ENCODE measurements at places on chromosomes 12 and 14. TPM values are rescaled to one million over a fixed set of nuclear protein-coding genes. Genes with fewer than 3 reads are reported as not detected.
A peak's percentile ranks its signal among the peaks of the same experiment; 100 is the strongest.

- H3K27ac ChIP-seq: no peak overlapping the region
- H3K4me3 ChIP-seq: no peak overlapping the region
- H3K27me3 ChIP-seq: no peaks in the 10 kb centered on the region
- no peaks in the 10 kb centered on the region for H3K4me1 ChIP-seq
Observed at GRCh38 chr12:29547864-29548263, 50.4 kb upstream of the OVCH1 start.

DNA sequence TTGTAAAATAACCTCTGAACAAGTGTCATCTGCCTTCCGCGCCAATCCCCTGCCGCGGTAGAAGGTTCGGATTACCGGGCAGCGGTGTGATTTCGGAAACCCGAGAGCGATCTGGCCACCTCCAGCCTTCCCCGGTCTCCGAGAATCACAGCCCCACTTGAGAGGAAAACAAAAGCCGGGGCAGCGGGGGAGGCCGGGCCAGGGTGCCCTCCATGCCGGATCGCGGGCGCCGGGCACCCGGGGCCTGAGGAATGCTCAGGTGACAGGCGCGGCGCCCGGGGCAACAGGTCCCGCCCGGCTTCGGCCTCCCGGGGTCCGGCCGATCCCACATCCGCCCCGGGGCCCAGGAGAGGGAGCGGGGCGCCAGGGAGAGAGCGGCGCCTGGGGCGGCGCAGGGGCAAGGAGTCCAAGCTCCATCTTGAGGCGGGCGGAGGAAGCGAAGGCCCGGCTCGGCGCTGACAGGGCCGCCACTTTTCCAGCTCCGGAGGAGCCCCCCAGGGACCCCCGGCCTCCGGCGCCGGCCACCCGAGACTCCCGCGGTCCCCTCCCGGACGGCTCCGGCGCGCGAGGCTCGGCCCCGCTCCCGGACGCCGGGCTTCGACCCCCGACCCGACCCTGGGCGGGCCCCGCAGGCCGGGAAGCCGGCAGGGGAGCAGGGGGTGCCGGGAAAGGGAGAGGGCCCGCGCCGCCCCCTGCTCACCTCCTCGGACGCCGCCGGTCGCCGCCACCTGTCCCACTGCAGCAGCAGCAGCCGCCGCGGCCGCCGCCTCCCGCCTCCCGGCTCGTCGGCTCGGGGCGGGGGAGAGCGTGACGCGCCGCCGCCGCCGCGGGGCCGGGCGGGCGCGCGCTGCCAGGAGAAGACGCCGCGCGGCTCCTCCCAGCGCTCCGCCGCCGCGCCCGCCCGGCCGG lies at the start of gene CLIP1:
TSS of gene CLIP1 (minus strand) at position 849 of the 909 bp plus-strand sequence. CDS start 42,217 bp downstream, outside the sequence.
- H3K4me1 ChIP-seq: peaks cover 12% of the 10 kb centered on the region
- peak within 1 kb of the TSS; percentile 92 for H3K4me3 ChIP-seq
- H3K36me3 ChIP-seq: no peaks in the 10 kb centered on the region
- peak within 1 kb of the TSS; percentile 100 for H3K27ac ChIP-seq
- DNase-seq: peak; percentile 54

PDE3A gene
- total RNA-seq: 11.5 TPM

- no peak overlapping the region for H3K4me3 ChIP-seq
- no peaks in the 10 kb centered on the region for H3K36me3 ChIP-seq
- H3K4me1 ChIP-seq: no peaks in the 10 kb centered on the region
- DNase-seq: no peak
- H3K27me3 ChIP-seq: no peaks in the 10 kb centered on the region
- H3K27ac ChIP-seq: no peak overlapping the region
Observed at GRCh38 chr12:69368171-69368570, 8.6 kb downstream of the YEATS4 start.

PRH2 gene
- total RNA-seq: not detected

- no peaks in the 10 kb centered on the region for H3K36me3 ChIP-seq
- no peak overlapping the region for H3K27ac ChIP-seq
- no peak overlapping the region for H3K4me3 ChIP-seq
- no peaks in the 10 kb centered on the region for H3K4me1 ChIP-seq
Observed at GRCh38 chr14:85625925-85626585, 96.1 kb downstream of the FLRT2 start.

GRCh38 chr14:76348898-76349297 lies 27.0 kb upstream of the ESRRB start:
- no peaks in the 10 kb centered on the region for H3K36me3 ChIP-seq
- no peak overlapping the region for H3K27ac ChIP-seq

GRCh38 chr12:10802587-10802986 lies at the start of gene TAS2R7:
TSS of gene TAS2R7 (minus strand) at chr12:10802627. CDS start at chr12:10802570, 57 bp downstream.
- no peaks in the 10 kb centered on the region for H3K4me1 ChIP-seq
- no peak for DNase-seq
- H3K4me3 ChIP-seq: no peak within 1 kb of the TSS
- no peaks in the 10 kb centered on the region for H3K36me3 ChIP-seq
- H3K27me3 ChIP-seq: no peaks in the 10 kb centered on the region

NOS1 gene
- total RNA-seq: 0.16 TPM

GUCY2C gene
- 1.3 TPM for total RNA-seq

DNA sequence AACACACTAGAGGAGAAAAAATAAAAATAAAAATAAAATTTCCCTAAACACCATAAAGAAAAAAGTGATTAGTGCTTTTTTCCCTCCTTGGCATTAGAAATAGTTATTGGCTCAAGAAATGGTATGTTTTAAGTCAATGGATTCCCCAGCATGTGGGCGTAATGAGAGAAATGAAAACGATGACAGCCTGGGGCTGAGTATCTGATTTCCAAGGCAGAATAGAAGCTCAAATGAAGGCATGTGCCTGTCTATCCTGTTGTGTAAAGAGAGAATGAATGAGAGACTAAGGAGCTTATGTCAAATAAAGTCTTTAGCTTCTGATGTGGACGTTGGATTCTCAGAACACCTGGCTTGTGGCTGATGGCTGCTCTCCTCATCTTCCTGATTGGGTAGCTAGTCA lies 1408.4 kb upstream of the TMEM132C start:
- peak; percentile 27 for DNase-seq
- no peaks in the 10 kb centered on the region for H3K4me1 ChIP-seq
- H3K27ac ChIP-seq: no peak overlapping the region
- H3K27me3 ChIP-seq: no peaks in the 10 kb centered on the region
- no peaks in the 10 kb centered on the region for H3K36me3 ChIP-seq

SLCO1B1 gene
- total RNA-seq: not detected

GRCh38 chr14:103259801-103260628 lies 74.0 kb upstream of the EIF5 start:
- H3K27ac ChIP-seq: peak overlapping the region; percentile 84
- no peak for DNase-seq
- no peaks in the 10 kb centered on the region for H3K4me1 ChIP-seq
- H3K36me3 ChIP-seq: no peaks in the 10 kb centered on the region
- H3K4me3 ChIP-seq: peak overlapping the region; percentile 57
